Gastroesophageal sphincter (tissue), 4 donors: ENCODE measurements at places on chromosomes 2 and 18. TPM values are rescaled to one million over a fixed set of nuclear protein-coding genes. Genes with fewer than 3 reads are reported as not detected.
A peak's percentile ranks its signal among the peaks of the same experiment; 100 is the strongest.

ARID5A gene
- total RNA-seq: 56.4 TPM

ARHGAP25 gene
- 4.6 TPM for total RNA-seq

SCYGR4 gene
- total RNA-seq: 0.62 TPM

STAM2 gene
- 32.6 TPM for total RNA-seq

GRCh38 chr18:43847164-43848091, 570.1 kb upstream of the SYT4 start:
- peak; percentile 61 for ATAC-seq

DNA sequence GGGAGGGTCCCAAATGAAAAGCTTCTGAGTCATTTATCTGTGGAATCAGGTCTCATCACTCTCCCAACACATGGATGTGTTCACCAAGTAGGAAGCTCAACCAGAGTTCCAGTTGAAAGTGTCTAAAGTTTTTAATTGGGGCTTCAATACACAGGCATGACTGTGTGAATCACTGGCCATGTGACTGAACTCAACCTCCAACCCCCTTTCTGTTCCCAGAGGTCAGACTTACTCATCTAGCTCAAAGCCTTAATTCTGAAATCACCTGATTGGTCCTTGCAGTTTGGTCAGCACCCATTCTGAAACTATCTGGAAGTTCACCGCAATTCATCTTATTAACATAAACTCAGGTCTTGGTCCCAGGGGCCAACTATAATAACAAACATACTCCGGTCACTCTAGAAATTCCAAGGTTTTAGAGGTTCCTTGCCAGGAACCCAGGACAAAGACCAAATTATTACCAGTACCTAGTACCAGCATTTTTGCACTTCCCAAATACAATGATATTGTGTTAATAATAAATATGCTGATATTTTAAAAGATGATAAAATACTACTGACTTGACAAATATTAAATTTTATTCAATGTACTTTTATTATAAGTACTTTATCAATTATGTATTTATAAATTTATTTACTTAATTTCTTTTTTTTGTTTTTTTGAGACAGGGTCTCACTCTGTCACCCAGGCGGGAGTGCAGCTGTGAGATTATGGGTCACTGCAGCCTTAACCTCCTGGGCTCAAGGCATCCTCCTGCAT, 10.7 kb upstream of the RBM45 start:
- ATAC-seq: no peak

GRCh38 chr2:57429831-57430230, 616.8 kb upstream of the VRK2 start:
- no peak for ATAC-seq

GRCh38 chr2:131040661-131041401, 52.4 kb downstream of the FAM168B start:
- ATAC-seq: no peak

- no peak for ATAC-seq
Measured at GRCh38 chr2:1967242-1968208, 223.2 kb upstream of the PXDN start.

GRCh38 chr2:64738026-64738425, 84.3 kb upstream of the SERTAD2 start:
- no peak for ATAC-seq
